ENCODE measurements at places on chromosomes 1 and 21.
A peak's percentile ranks its signal among the peaks of the same experiment; 100 is the strongest.

DNA sequence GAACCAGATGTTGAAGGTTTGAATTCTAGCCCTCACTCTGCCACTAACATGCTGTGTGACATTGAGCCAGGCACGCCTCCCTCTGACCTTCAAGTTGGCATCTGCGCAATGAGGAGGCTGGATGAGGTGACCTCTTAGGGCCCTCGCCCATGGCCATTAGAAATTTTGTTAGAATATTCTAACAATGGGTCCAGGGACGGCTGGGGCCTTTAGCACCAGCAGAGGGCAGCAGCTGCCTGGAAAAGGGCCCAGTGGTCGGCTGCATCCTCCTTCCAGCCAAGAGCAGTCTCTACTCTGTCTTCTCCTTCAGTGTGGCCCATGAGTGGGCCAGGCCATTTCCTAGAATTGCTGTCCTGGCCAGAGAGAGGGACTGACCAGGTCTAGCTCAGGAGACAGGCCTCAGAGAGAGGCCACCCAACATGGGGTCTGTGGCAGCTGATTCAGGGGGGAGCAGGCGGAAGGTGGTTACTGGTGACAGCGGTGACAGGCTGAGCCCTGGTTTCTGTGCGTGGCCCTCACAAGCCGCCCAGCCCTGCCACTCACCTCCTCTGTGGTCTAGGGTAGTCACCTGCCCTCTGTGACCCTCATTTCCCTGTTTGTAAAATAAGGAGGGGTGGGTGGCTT is 101.3 kb upstream of the ACTL8 start:
- peak; percentile 23 for DNase-seq

DNA sequence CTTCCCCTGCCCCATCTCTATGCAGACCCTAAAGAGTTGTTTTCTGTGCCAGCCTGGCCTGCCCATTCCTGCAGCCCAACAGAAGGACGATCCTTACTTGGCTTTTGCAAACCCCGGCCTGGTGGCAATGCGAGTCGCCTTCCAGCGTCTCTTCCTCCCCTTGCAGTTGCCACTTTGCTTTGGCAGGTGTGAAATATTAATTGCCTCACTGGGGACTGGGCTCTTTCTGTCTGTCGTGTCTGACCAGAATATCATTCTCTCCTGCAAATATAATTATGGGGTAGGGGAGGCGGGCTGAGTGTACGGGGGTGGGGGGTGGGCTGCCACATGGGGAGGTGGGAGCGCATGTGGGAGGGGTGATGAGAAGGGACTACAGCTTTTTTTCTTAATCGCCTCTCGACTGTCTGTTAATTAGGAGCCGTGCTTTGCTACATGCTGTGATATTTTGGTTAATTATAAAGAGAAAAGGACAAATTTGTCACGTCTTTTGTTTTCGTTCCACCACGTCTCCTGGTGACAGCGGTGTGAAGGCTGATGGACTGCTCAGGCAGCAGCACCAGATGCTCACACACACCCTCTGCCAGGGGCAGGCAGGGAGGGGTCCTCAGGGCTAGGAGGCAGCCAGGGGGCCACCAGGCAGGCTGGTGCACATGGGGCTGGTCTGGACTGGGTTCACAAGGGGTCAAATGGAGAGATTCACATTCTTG is 80.1 kb upstream of the CD34 start:
- no peak for DNase-seq

DNA sequence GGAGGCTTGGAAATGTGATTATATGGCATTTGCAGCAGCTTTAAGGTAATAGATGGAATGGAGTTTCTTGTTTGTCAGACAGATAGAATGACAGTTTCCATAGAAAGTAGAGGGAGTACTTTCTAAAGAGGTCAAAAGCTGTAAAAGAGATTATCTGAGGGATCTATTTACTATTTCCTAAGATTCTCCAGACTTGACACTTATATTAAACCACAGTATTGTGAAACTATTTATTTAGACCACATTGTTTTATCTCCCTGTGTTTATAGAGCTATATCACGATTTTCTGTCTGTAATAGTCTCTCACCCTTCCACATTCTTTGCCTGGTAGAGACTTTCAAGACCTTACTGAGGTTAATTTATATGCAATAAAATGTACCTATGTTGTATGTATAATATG is 66.7 kb downstream of the MAN1A2 start:
- DNase-seq: no peak

DNA sequence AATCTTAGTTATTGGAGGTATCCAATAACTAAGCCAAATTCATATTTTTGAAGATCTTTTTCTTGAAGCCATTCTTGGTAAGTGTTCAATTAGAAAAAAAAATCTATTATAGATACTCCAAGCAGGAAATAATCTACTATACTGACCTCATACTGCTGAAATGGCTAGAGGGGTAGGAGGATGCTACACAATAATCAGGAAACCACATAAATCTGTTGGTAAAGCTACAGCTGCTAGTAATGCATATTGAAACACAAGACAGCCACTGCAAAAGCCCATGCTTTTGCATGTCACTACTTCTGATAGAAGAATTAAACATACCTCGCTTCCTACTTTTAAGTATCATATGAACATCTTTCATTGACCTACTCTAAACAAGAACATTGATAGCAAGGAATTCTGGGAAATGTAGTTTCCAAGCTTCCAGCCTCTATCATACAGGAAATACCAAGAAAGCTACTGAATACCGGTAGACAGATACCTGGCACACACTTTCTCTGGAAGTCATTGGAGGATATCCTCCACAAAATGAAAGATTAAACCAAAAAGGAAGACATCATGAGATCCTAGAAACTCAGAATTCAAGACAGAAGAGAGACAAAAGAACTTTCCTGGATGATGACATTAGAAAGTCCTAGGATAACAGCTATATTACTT is 103.0 kb upstream of the VAV3 start:
- no peak for DNase-seq

DNA sequence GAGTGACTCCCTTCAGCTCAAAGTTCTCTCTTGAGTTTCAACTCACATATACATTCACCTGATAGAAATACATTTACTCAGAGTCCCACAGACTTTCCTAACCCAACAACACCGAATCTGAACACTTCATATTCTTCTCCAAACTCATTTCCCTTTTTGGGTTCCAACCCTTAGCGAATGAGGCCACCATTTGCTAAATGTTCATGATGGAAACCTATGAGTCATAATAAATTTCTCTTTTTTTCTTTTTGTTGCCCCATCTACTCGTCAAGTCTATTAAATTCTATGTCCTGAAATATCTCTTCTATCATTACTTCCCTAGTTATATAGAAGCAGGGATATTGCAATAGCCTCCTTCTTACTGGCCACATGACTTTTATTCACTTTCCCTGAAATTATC is 100.1 kb downstream of the HLX start:
- no peak for DNase-seq

DNA sequence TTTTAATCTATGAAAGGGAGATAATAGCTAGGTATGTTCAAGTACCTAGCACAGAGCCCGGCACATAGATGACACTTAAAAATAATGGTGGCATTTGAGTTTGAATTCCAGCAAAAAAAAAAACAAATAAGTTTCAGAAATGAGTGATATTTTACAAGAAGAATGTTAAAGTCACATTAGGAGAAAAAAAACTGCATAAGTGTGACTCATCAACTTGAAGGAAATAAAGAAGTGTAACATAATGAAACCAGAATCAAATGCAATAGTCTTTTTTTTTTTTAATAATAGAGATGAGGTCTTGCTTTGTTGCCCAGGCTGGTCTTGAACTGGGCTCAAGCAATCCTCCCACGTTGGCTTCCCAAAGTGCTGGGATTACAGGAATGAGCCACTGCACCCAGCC is 17.1 kb downstream of the DNASE2B start:
- DNase-seq: no peak

DNA sequence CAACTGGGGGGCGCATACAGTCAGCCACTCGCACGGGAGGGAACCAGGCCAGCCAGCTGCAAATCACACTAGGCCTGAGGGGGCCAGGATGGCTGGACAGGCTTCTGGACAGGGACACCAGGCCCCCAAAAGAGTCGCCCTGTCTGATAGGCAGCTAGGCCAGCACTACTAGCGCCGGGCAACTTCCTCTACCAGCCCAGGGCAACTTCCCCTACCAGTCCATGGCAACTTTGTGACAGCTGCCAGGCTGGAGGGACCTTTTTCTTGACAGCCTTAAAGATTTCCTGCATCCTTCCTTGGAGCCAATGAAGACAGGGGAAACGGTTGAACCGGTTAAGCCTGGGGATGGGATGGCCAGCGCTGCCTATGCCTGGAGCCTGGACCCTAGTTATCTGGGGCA is 5.1 kb downstream of the IFFO2 start:
- no peak for DNase-seq

GRCh38 chr1:22223176-22223575 is 80.3 kb upstream of the WNT4 start:
- no peak for DNase-seq

GRCh38 chr1:247350587-247350986 is 18.9 kb upstream of the ZNF496 start:
- DNase-seq: no peak

DNA sequence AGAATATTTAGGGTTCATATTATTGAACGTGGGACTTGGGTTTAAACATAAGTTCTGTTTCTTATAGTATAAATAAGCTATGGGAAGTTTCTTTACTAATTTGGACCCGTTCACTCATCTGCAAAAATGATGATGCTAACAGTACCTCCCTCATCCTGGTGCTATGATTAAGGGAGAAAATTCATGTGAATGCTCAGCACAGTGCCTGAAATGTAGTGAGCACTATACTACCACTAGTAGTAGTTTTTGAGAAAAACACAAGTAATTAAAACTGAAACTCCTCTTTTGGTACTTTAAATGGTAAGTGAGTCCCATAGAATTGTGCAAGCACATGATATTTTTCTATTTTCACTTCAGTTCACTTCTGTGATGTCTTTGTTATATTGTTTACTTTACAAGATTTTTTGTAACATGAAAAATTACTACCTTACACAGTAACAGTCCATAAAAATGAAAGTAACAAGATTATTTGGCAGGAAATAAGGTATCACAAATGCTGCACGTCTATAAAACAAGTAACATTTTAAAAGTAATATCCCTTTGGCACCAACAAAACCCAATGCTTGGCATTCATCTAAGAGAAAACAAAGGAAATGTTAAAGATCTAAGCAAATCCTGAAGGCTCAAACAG is 11.3 kb upstream of the PTPRC start:
- no peak for DNase-seq

DNA sequence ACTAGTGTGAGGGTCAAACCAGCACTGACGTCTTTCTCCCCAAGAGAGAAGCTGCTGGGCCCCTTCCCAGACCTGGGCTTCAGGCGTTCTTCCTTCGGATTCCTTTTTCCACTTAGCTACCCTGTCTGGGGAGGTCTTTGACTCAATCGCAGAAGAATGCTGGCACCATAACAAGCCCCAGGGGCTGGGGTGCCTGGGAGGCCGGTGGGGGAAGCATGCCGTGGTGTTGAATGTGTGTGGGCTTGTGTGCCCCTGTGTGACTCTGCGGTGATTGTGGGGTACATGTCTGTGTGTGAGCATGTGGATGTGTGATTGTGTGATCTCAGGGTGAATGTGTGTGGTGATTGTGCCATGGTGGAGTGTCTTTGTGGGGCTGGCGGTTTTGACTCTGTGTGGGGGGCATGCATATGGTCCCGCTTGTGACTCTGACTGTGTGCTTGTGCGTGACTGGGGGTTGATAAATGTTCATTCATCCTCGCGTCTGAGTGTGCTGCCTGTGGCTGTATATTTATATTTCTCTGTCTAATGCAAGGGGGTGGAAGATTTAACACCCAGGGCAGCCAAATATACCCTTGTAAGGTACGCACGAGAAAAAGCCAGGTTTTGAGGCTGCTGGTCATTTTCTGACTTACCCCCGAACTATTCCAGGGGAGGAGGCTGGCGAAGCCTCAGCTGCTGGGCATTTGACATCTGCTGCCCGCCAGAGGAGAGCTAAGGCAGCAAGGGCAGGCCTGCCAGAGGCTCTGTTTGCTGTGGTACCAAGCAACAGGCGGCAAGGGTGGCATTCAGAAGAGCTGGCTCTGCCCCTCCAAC is 1.1 kb upstream of the SYNC start:
- no peak for DNase-seq

DNA sequence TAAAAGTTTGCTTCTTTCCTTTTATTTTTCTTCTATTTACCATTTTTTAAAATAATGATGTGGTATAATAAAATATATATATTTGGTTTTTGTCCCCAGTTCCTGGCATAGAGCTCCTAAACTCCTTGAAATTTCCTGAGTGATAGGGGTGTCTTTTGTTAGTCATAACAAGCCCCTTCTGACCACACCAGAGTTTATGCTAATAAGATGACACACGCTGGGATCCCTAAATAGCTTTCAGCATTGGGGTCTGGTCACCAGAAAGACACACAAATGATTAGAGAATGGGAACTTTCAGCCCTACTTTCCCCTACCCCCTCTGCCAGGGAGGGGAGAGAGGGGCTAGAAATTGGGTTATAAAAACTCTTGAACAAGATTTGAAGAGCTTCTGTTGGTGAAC is 56.2 kb downstream of the COL24A1 start:
- no peak for DNase-seq

- no peak for DNase-seq
Observed at GRCh38 chr1:64033667-64034220, 169.7 kb upstream of the UBE2U start.

- peak; percentile 36 for DNase-seq
Observed at GRCh38 chr1:226912587-226913176, 27.4 kb upstream of the COQ8A start.

GRCh38 chr1:117570988-117571409 is 34.8 kb upstream of the TENT5C start:
- DNase-seq: no peak

- DNase-seq: no peak
Observed at GRCh38 chr1:45629035-45629434, 5.2 kb upstream of the CCDC17 start.

DNA sequence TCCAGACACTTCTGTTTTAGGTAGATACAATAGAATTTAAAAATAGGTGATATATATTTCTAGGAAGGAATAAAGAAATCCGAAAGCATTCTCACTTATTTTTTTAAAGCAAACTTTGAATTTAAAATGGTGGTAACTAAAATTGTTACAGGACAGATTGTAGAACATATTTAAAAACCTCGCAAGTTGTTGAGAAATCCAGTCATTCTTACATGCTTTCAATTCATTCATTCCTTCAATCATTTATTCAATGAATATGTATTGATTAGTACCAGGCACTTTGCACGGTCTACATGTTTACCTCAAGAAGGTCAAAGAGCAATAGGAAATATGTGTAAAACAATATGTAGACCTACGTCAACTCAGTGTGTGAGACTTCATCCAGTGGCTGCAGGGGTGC is 189.9 kb upstream of the SNX7 start:
- no peak for DNase-seq

GRCh38 chr1:166814611-166815010 is 24.7 kb upstream of the POGK start:
- DNase-seq: no peak

- DNase-seq: no peak
Observed at GRCh38 chr1:194024659-194025058, 838.2 kb upstream of the B3GALT2 start.

- DNase-seq: peak; percentile 49
Observed at GRCh38 chr1:6347641-6348487, 45.7 kb downstream of the ACOT7 start.

- no peak for DNase-seq
Observed at GRCh38 chr1:112981426-112981825, 25.4 kb upstream of the SLC16A1 start.

All from naive thymus-derived CD8-positive, alpha-beta T cell (primary cell).